ENCODE measurements at places on chromosomes 1 and 21.

DNA sequence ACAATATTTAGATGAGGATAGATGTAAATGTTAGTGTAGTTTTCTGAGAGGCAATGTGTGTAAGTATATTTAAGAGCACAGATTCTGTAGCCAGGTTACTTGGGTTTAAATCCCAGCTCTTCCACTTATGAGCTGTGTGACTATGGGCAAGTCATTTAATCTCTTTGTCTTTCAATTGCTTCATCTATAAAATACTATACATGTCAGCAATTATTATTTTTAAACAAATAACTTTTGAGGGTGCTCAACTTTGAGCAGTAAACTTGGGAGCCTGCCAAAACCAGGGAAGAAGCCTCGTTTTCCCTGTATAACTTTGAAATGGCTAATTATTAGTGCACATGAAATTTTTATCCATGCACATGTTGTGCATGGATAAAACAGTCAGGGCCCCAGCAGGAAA is 222.8 kb downstream of the FOXD2 start:
- no peak for DNase-seq

GRCh38 chr1:96220651-96221050 is 500.9 kb upstream of the PTBP2 start:
- DNase-seq, result no peak

- DNase-seq, result no peak
Measured at GRCh38 chr21:44349847-44350772, 3.3 kb upstream of the TRPM2 start.

DNA sequence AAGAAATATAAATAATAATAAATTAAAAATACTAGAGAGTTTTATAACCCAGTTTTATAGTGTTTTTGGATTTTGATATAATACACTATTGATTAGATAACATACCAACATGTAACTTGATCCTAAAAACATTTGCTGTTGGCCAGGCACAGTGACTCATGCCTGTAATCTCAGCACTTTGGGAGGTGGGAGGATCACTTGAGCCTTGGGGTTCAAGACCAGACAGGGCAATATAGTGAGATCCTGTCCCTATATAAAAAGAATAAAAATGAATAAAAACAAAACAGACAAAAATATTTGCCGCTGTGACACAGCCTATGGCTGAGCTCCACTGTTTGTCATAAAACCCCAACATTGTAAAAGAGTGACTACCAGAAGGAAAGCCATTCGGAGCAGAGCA is 26.1 kb downstream of the VPS13D start:
- DNase-seq, result no peak

DNA sequence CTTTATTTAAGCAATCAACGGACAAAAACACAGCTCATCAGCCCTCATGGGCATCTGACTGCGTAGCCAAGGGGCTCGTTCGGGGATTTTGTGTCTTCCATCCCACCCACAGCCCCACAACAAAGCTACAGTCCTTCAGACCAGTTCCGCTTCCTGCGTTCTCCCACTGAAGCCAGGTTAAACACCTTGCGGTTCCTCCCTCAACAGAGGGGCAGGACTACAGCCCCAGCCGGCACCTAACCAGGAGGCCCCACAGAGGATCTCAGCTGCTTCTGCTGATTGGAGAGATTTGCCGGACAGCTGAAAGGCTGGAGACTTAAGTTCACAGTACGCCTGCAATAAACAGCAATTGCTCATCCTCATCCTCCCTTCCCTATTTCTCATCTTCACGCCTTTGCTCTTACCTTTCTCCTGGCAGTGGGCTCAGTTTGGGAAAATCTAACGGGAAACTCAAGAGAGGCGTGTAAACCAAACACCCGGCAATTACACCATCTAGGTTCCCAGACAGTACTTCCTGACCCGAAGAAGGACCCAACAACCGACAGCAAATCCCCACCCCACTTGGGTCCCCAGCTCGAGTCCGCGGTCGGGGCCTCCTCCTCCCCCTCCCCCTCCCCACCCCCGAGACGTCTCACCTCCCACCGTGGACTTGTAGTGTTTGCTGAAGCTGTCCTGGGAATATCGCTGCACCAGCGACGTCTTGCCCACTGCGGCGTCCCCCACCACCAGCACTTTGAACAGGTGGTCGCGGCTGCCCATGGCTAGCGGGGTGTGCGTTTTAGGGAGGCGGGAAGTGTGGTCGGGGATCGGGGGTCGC is 876 bp downstream of the RAB29 start:
- no peak for DNase-seq

GRCh38 chr1:217983051-217983375 is 302.1 kb upstream of the RRP15 start:
- no peak for DNase-seq

- DNase-seq, result no peak
Measured at GRCh38 chr1:60367532-60367931, 294.0 kb upstream of the C1orf87 start.

GRCh38 chr1:109477821-109478220 is 5.9 kb upstream of the ATXN7L2 start:
- no peak for DNase-seq

GRCh38 chr1:156114919-156115513 is 505 bp downstream of the LMNA start:
- DNase-seq, result no peak

- no peak for DNase-seq
Measured at GRCh38 chr1:1144122-1144842, 28.4 kb upstream of the C1orf159 start.

- DNase-seq, result no peak
Measured at GRCh38 chr1:61192663-61193330, 110.4 kb downstream of the NFIA start.

DNA sequence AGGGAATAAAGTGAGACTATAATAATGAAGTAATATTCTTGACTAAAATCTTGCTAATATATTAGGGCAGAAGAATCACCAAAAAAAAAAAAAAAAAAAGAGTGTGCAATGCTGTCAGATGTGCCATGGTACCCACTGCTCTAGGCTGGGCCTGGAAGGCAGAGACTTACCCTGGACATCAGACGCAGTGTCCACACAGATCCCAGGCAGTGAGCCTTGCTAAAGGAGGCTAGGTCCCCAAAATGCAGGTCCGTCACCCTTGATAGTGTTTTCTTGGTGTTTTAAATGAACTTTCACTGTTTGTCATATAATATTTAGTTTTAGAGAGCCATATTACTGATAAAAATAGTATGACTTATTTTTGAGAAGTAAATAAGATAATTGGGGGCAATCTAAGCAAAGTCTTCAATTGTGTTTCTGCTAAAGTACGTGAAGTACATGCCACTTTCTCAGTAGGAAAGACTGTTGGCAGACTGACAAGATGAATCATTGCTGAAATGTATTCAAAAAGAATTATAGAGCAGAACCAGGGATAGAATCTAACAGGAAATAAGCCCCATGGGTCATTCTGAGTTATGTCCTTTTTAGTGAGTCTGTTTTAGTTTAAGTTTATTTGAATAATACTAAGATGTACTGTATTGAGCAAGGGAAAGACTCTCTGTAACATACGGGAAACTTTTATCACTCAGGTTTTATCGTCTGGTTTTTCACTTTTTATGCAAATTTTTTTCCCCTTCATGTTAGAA is 74.6 kb upstream of the PDC start:
- no peak for DNase-seq

DNA sequence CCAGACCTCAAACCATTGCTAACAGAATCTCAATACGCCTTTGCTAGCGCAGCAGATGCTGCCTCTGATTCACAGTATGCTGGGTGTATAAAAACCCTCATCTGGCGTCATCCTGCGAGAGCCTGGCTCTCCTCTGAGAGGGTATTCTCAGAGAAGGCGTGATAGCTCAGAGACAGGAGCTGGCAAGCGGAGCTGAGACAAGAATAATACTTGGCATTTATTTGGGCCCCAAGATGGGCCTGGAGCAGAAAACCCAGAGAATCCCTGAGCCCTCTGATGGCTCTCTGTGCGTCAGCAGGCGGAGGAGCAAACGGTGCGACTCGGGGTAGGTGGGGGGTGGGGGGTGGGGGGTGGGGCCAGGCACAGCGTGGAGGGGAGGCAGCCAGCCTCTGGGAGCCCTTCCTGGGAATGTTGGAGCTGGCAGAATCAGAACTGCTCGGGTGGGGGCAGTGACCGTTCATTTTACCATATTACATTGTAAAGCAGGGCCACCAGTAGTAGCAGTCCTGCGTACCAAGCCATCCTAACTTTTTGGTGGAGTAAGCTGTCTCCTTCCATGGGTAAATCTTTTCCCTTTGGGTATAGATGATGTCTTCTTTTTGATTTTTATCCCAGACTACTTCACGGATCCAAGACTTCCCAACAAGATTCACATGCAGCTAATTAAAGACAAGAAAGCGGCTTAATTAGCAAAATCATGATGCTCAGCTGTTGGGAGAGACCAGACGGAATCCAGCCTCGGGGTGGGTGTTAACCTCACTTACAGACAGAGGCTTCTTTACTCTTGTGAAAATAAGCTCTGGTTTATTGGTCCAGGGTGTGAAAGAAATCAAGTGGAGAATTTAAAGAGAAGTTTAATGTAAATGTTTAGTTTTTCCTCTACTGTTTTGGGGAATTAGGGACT is 7.1 kb downstream of the RIIAD1 start:
- no peak for DNase-seq

DNA sequence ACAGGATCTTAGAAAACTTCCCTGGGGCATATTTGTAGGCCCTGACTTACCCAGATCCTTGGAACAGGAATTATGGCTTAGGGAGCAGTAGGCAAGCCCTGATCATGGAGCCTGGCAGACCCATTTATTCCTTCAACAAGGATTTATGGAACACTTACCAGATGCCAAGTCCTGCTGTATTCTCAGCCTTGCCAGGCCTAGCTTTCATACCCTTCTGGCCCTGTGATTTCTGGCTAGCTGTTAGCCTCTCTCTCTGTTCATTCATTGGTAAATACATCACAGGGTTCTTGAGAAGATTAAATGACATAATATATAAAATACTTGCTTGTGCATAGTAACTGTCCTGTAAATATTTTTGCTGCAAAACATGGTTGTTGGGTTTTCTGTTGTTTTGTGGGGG is 32.4 kb upstream of the SRP9 start:
- no peak for DNase-seq

DNA sequence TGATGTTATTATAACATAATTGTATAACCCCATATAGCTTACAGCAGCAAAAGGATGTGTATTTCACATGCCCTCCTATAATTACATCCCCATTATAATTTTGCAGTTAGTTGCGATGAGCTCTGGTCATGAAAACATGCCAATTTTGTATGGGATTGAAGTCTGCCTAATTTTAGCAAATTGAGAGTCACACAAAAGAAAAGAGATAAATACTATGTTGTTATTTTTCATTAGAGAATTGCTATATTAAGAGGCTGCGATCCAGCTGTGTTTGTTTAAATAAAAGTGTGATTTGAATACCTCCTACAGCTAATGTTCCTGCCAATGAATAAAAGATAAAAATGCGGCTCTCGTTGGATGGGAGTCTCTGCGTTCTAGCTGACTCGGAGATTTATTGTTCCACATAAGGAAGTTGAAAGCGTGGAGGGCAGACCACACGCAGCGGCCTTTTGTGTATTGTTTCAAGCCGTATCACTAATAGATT is 461.0 kb upstream of the NFIA start:
- DNase-seq, result no peak

DNA sequence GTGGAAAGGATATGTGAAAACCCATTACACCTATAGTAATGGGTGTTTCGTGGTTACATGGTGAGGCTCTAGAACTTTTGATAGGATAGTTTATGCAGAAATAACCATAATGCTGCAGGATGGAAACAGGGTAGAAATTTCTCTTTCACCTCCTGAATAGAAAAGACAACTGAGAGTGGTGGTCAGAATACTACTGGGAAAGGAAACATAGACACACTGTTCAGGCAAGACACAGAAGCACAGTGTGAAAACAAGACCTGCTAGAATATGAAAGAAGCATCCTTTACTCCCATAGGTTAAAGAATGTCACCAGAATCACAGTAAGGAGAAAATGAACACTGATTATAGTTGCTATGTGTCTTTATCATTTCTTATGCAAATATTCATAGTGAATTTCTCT is 496.6 kb downstream of the DPYD start:
- no peak for DNase-seq

DNA sequence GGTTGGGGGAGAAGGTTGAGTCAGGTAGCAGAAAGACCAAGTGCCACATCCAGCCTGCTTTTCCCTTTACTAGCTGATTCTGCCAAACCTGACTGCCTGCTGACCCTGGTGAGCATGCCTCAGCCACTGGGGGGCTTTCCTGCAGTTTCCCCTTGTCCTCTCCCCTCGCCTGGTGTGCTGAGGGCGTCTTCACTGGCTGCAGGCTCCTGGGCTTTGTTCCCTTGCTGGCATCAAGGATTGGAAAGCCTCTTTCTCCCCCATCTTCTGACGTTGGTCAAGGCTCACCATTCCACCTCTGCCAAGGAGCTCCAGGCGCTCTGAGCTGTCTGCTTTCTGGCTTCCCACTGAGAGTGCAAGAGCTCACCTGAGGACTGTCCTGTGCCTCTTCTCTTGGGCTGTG is 28.4 kb downstream of the MAN1C1 start:
- no peak for DNase-seq

GRCh38 chr21:27321791-27322190 is 354.9 kb upstream of the ADAMTS5 start:
- DNase-seq, result no peak

DNA sequence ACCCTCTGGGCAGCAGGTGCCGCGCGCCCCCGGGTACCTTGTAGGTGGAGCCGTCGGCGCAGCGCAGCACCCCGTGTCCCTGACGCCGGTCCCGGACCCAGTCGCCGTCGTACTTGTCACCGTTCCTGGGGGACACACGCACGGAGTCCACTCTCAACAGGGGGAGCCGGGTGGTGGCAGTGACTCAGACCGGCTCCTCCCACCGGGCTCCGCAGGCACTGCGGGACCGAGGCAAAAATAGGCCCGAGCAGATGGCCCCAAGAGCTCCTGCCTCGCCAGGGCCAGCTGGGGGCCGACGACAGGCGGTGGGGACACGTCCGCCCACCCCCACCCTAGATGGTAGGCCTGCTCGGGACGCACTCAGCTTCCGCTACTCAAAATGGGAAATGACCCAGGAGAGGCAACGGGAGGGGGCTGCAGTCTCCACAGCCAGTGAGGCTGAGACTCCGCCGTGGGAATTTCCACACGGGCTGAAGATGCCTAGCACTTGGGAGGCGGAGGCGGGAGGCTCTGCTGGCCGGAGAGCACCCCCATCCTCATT is 6.3 kb downstream of the MORN1 start:
- no peak for DNase-seq

Data from D721Med (cell line).